Stimulated activated CD8-positive, alpha-beta memory T cell treated with anti-CD3 and anti-CD28 coated beads, Interleukin-4, amount 100 ng/mL, for 48 hours (primary cell): ENCODE measurements at places on chromosomes 16 and 17.

- DNase-seq = peak; percentile 25
These were observed 265.0 kb downstream of the CPPED1 start for GRCh38 chr16:12538667-12539091.

DNA sequence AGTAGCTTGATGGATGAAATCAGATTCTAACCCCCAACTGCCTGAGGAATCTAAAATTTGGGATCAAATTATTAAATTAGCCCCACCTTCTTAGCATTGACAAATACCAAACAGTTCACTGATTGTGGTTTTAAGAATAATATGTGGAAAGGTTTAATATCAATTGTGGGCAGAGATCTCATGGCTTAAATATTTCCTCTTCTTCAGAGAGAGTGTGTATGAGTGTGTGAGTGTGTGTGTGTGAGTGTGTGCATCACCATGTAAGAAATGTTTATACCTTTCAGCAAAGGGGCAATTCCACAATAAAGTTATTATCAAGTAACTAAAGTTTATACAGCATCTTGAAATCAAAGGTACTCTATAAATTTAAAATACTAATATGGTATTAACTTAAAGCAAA is 3.2 kb downstream of the SMURF2 start:
- no peak for DNase-seq

DNA sequence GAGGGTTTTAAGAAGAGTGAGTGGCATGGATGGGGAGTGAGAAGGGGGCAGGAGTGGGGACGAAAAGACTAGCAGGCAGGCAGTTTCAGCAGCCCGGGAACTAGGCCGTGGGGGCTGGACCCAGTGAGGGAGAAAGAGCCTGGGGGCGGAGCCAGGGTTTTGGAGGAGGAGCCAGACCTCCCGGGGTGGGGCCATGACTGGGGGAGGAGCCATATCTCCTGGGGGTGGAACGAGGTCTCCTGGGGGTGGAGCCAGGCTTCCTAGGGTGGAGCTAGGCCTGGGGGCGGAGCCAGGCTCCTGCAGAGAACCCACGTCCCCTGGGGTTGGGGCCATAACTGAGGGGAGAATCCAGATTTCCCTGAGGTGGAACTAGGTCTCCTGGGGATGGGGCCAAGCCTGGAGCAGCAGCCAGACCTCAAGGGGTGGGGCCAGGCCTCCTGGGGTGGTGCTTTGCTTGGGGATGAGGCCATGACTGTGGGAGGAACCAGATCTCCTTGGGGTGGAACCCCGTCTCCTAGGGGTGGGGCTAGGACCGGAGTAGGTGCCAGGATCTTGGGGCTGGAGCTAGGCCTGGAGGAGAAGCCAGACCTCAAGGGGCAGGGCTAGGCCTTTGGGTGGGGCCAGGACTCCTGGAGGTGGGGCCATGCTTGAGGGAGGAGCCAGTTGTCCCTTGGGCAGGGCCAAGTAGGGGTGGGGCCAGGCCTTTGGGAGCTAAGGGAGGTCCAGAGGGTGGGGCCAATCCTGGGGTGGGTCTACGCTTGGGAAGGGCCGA is 41.7 kb upstream of the JPH3 start:
- peak; percentile 72 for DNase-seq

GRCh38 chr16:2787406-2787805 is at the start of gene PRSS33:
Gene PRSS33 (minus strand): TSS chr16:2787560. CDS start chr16:2786547, 1,013 bp downstream.
- no peak for DNase-seq

DNA sequence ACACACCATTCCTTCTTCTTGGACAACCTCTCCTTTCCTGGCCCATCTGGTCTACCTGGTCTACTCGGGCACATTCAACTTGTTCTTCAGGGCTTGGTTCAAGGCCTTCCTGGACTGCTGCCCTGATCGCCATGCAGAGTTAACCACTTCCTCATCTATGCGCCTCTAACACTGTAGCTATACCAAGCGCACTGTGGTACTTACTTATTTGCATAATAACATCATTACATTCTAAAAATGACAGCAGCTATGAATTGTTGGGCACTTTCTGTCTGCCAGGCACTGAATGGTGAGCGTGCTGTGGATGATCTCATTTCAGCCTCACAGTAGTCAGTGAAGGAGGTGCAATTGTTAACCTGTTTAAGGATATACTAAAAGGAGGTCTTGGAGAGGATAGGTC is 66.9 kb upstream of the SDK2 start:
- DNase-seq = no peak

- DNase-seq = peak; percentile 92
These were observed 617 bp upstream of the SENP3 start for GRCh38 chr17:7561028-7561575.

- no peak for DNase-seq
These were observed 22.0 kb downstream of the WSB1 start for GRCh38 chr17:27315796-27316465.

DNA sequence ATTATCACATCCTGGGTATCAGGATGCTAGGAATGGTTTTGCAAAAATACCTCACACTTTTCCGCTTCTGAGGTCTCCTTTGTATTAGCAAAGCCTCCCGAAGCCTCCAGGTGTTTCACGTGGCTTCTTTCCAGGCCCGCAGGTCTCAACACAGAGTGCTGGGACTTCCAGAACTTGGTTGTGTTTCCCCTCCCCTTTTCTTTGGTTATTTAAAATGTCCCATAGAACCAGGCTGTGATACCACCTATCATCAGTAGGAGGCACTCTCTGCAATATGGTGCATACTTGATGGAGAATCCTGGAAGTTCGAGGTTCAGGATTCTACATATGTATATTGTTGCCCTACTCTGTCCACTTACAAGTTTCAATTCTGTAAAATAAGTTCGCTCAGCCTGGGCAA is 28.8 kb downstream of the ATP2C2 start:
- no peak for DNase-seq

DNA sequence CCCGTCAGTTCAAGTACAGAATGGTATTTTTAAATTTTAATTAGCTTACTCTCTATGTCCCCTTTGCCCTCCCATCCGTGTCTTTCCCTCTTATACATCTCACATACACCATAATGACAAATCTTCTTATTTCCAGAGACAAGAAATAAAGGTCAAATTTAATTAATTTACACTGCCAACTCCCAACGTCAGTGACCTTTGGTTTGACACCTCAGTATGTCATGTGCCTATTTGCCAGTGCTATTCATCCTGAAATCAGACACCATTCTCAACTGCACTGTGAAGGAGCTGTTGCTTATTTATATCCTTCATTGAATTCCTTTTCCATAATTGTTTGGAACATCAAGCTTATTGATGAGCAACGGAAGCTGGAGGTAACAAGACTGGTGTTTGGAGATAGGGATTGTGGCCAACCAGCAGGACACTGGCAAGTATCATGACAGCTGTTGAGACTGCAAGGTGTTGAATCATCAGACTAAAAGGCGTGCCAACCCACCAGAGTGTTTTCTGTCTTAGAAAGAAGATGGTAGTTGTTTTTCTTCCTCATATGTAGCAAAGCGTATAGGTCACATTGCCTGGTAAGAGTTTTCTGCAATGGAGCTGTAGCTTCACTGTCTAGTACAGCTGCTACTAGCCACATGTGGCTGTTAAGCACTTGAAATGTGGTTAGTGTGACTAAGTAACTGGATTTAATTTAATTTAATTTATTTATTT is 12.5 kb downstream of the CALCOCO2 start:
- no peak for DNase-seq

- no peak for DNase-seq
These were observed 1.1 kb downstream of the HSD17B1 start for GRCh38 chr17:42553866-42554249.

GRCh38 chr17:77798031-77798430 is 160.5 kb upstream of the TNRC6C start:
- no peak for DNase-seq

DNA sequence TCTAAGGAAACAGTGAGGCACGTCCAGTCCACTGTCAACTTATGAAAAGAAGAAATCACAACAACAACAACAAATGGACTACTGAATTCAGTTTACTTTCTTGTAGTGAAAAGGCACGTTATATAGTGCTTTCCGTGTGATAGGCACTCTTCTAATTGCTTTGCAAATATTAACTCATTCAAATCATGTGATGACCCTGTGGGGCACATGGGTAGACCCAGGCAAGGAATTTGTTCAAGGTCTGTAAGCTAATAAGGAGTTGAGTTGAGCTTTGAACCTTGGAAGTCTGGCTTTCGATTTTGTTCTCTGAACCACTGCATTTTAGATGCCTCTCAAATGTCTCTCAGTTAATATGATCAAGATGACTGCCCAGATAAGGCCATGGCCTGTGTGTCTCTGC is 295.1 kb upstream of the RBFOX1 start:
- no peak for DNase-seq

GRCh38 chr17:73533127-73533526 is 111.1 kb downstream of the SDK2 start:
- DNase-seq = no peak

GRCh38 chr16:81469710-81470535 is 25.3 kb downstream of the CMIP start:
- peak; percentile 48 for DNase-seq

GRCh38 chr16:89482150-89482816 is 8.1 kb downstream of the ANKRD11 start:
- no peak for DNase-seq

DNA sequence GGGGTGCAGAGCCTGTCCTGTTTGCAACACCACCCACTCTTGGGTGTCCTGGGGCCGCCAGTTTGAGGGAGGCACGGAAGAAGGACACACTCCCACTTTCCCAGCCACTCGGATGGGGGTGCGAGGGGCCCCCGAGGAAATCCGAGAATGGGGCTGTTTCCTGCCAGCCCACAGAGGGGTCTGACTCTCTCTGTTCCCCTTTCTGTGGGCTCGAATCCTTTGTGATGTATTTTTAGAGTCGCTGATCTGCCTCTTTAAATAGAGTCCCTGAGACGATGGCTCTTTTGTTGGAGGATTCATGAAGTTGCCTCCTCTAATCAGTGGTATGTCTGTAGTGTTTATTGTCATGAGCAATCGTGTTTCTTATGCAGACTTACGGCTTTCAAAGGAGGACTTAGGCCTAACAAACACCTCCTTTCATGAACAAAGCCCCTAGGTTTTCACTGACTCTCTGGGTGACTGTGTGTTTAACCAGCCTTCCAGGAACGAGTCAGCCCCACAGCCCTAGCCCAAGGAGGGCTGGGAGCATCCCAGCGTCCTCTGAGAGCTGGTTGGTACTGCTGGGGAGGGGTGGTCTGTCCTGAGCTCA is 29.1 kb downstream of the CIBAR2 start:
- DNase-seq = no peak

- no peak for DNase-seq
These were observed 138.9 kb upstream of the CA10 start for GRCh38 chr17:52297230-52298010.

DNA sequence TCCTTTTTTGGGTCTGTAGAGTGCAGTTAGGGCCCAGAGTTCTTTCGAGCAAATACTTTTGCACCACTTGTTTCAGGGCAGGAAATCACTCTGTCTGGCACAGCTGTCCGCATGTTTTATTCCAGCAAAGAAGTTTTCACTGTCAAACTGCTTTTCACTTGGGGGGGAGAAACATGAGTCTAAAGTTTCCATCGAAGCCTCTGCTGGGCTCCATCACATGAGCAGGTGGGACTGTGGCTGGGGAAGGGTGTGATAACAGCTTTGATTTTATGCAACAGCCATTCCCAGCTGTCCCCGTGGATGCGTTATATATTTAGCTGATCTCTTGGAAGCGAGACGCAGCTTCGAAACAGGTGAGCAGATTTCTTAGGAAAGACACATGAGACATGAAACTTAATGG is 288.6 kb downstream of the SNX29 start:
- no peak for DNase-seq

DNA sequence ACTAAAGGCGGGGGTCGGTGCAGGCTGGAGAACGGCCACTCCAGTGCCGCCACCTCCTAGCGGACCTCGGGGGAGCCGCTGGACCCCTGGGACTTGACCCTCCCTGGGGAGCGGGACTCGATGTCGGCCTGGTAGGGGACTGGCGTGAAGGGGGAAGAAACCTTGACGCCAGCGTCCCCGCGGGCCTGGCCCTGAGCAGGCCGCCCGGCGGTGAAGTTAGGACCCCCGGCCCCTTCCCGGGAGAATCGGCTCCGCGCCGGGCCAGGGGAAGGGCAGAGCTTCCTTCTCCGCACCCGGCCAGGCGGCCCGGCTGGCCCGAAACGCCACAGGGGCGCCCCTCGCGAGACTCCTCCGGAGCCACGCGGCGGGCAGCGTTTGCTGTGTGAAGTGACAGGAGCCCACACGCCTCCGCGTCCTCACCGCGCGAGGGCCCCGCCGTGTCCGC is 389 bp downstream of the DUS1L start:
- peak; percentile 47 for DNase-seq

DNA sequence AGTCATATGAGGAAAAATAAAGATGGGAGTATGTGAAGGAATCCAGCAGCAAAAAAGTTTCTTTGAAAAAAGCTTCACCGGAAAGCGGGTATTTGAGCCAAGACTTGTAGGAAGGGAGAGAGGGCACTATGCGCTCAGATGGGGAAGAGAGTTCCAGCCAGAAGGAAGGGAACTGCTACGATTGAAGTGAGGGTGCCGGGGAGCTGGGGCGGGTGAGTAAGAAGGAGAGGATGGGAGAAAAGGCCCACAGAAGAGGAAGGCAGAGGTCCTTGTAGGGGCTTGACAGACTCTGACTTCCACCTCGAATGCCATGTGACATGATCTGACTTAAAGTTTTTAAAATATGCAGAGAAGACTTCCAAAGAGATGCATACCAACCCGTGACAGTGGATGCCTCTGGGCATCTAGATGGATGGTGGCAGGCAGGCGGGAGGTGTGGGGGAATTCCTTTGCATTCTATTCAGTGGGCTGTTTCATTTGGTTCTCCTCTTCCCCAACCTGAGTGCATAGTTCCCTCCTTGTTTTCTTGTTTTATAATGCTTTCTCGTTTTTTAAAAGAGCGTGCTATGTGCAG is 44.9 kb downstream of the CDRT4 start:
- DNase-seq = no peak

- DNase-seq = no peak
These were observed 47.4 kb upstream of the LHX1 start for GRCh38 chr17:36889770-36890349.

GRCh38 chr17:40122136-40122998 is 596 bp downstream of the MSL1 start:
- DNase-seq = peak; percentile 53

DNA sequence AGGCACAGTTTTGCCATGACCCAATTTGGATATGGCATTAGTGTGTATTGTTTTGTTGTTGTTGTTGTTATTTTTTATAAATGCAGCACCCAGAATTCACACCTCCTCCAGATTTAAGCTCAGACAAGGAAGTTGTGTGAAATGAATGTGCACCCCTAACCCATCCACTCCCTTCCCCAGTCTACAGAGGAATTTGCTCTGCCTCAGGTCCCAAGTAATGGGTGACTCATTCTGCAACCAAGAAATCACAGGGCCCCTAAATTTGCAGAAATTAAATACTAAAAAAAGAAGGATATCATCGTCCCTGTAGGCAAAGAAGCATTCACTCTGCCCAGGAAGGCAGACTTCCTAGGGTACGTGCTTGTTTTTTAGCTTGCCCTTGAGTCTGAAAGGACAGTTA is 62.3 kb downstream of the CLEC16A start:
- DNase-seq = no peak

DNA sequence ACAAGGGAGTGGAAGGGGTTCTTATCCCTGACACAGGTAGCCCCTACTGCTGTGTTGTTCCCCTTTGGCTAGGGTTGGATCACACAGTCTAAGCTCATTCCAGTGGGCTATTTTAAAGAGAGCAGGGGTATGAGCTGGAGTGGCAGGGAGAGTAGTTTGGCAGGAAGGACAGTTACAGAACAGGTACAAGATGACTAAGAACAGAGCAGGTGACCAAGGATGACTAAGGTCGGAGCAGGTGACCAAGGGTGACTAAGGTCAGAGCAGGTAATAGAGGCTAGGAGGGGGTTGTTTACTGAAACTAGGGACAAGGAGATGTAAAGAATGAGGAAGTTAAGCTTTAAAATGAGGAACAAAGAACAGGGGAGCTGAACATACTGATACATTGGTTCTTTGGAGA is 58.8 kb downstream of the UTP18 start:
- DNase-seq = no peak
